ENCODE measurements at places on chromosomes 2 and 18.

DNA sequence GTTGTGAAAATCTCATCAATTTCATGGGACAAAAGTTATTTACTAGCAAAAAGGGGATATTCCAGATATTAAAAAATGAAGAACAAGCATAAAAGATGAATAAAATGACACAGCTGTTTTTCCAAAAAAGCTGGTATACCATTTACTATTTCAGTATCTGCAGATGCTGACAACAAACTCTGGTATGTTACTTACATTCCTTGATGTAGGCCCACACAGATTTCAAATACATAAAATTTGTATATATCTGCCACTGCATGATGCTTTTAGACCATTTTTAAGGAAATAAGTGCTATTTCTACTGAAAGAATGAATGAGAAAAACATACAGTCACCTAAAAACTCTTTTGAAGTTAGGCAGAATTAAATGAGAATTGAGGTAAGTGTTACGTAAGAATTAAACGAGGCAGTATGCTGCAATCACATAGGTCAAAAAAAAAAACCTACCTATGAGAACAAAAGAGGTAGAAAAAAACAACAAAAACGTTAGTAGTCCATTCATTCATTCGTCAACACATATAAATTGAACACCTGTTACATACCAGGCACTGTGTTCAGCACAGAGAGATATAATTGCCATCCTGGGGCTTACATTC, 32.5 kb downstream of the ARL5A start:
- no peak for DNase-seq

GRCh38 chr2:222878877-222879603, 18.2 kb downstream of the ACSL3 start:
- DNase-seq, result no peak

GRCh38 chr2:238431-238830, 25.4 kb downstream of the SH3YL1 start:
- DNase-seq, result no peak

DNA sequence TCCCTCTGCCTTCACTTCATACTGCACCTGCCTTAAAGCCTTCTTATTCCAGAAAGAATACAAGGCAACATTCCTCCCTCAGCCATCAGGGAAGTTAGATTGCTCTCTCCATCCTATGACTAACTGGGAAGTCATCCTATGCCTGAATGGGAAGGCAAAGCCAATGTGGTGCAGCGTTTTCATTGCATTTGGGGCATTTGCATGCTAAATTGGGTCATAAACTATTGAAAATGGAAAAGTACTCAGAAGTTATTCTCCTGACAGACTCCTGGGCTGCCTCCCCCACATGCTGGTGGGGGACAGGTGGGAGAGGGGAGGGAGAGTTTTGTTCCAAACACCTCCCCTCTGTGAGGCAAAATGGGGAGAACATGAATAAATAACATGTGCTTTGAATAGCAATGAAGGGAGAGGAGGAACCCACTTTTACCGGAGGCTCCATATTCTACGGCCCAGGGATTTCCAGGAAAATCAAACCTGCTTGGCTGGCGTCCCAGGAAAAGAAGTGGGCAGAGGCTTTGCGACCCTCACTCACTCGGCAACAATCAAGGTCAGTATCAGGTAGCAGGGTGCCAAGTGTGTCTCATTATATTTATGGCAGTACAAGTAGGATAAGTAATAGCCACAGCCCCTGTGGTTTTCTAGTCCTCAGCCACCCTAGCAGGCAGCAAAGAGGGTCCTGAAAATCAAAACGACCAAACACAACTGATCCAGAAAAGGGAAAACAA, 84.1 kb downstream of the BOD1L2 start:
- no peak for DNase-seq

GRCh38 chr2:194135463-194135862, 1521.6 kb upstream of the SLC39A10 start:
- DNase-seq, result no peak

GRCh38 chr2:202034249-202035088, 814 bp downstream of the FZD7 start:
- no peak for DNase-seq

- no peak for DNase-seq
Measured at GRCh38 chr18:52577795-52578194, 237.8 kb downstream of the DCC start.

DNA sequence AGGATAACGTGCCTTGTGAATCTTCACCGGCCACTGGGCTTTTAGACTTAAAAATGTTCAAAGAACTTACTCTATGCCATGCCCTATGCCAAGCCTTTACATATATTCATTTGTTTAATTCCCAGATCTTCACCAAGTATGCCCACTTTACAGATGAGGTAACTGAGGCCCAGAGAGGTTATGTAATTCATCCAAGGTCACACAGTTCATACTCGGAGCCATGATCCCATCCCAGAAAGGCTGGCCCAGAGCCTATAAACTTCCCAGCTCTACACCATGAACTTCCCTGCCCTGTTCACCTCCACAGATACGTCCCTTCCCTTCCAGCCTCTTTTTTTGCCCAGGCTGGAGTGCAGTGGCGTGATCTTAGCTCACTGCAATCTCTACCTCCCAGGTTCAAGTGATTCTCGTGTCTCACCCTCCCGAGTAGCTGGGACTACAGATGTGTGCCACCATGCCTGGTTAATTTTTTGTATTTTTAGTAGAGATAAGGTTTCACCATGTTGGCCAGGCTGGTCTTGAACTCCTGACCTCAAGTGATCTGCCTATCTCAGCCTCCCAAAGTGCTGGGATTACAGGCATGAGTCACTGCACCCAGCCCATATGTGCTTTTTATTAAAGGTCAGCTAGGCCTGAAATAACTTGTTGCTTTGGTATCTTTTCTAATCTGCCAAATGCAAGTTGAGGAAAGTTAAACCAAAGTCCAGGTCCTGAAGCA, 44.1 kb downstream of the MTHFD2 start:
- DNase-seq, result no peak

- no peak for DNase-seq
Measured at GRCh38 chr2:165634855-165635254, 159.2 kb downstream of the GALNT3 start.

- no peak for DNase-seq
Measured at GRCh38 chr2:178177066-178177679, 17.1 kb upstream of the OSBPL6 start.

DNA sequence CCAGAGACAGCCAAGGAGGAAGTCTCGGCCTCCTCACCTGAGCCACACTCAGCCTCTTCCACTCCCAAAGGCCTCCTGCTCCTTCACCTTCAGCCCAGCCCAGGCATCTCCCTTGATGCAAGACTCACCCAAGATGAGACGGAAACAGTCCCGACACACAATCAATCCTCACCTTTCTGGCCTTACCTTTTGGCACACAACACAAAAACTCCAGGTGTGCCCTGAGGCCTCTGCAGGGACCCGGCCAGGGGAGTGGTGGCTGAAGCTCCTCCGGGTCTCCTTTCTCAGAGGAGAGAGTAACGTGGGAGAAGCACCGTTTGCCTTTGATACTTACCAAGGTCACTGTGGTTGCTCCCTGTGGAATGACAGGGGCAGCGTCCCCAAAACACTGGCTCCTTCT, 23.8 kb upstream of the EFHD1 start:
- no peak for DNase-seq

DNA sequence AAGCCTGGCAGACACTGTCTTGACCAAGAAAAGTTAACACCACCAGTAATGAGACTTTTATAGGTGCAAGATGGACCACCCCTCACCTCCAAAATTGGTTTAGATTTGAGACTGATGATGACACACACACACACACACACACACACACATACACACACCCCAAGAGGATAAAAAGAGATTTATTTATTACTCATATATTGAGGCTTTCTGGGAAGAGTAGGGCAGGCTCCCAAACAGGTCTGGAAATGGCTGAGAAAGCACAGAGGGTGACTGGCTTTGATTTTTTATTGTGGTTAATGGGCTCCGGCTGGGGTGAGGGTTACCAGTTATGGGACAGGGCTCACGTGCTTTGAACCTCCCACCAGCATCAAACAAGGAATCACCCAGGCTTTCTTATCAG, 54.2 kb upstream of the ADAM23 start:
- no peak for DNase-seq

DNA sequence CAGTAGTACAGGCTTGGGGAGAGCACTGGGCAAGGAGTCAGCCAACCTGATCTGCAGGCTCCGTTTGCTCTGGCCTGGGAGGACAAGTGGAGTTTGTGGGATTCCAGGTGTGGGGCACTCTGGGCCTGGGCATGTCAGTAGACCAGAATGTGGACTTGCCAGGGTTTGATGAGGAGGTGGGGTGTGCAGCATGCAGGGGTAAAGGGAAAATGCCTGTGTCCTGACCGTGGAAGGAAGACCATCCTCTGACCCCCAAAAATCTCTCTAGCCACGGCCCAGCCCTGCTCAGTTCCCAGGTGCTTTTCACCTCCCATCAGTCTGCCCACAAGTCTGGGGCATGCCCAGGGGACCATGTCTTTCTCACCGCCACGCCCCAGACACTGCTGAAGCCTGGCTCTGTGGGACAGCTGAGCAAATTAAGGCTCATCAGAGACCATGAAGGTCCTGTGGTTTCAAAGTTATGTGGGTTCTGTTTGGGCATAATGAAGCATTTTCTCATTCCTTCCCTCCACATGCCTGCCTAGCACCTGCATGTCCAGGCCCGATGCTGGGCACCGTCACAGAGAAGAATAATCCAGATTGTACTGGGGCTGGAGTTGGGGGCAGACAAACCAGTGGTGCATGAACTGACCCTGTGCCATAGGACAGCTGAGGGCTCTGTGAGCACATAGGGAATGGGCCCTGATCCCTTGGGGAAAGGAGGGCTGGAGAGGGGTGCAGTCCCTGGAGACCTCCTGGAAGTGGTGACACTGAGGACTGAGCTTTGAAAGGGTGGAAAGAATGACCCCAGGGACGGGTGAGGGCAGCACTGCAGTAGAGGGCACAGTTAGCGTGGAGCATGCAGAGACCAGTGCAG, 6.5 kb upstream of the KCNF1 start:
- DNase-seq, result no peak

DNA sequence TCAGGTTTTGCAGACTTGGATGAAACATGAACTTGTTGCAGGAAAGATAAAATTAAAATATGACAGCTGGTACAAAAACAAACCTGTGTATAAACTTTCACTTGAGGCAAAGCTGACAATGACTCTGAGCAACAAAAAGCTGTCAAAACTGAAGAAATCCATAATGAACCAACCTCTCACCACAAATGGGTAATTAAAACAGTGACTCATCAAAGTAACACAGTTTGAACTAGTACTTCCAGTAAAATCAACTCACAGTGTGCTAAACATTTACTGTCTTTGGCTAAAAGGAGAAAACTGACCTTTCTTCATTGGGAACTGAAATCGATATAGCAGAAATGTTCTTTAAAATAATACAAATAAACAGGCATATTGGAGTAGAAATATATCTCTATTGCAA, 209.7 kb downstream of the WDPCP start:
- DNase-seq, result no peak

DNA sequence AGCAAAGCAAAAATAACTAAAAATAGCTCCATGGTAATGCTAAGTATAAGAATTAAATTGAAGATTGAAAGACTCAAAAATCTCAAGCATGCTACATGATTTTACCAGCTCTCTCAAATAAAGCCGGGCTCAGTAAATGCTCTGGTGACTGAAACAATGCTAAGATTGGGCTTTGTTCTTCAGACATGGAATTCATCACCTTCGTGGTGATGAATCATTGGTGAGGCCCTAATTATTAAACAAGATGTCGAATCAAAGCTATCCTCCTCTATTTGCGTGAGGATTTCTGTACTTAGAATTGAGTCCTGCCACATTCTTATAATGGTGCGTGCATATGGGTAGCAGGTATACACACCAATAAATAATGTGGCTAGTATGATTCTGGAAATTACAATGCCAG, 58.8 kb upstream of the LRRTM1 start:
- no peak for DNase-seq

- no peak for DNase-seq
Measured at GRCh38 chr2:209387389-209387788, 36.5 kb upstream of the MAP2 start.

- no peak for DNase-seq
Measured at GRCh38 chr2:76564734-76565133, 854.0 kb upstream of the GCFC2 start.

- no peak for DNase-seq
Measured at GRCh38 chr2:18455236-18455862, 105.1 kb downstream of the RDH14 start.

DNA sequence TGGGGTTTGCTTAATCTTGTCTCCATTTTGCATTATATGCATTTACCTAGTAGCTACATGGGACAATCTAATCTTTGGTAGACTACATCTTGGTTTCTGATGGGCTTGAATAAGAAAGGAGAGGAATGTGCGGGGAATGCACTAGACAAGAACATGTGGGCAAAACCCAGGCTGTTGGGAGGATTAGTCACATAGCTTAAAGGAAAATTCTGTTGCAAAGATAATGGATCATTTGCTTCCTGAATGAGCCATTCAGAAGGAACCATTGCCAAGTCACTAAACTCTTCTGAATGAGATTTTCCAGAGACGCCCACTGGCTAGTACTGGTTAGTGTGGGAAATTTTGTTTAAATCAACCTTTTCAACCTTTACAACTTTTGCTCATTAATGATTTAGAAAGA, 84.8 kb downstream of the OSBPL6 start:
- no peak for DNase-seq

- DNase-seq, result no peak
Measured at GRCh38 chr2:52342458-52342857, 1310.5 kb upstream of the NRXN1 start.

GRCh38 chr2:27822049-27822448, 50.5 kb downstream of the MRPL33 start:
- DNase-seq, result no peak

DNA sequence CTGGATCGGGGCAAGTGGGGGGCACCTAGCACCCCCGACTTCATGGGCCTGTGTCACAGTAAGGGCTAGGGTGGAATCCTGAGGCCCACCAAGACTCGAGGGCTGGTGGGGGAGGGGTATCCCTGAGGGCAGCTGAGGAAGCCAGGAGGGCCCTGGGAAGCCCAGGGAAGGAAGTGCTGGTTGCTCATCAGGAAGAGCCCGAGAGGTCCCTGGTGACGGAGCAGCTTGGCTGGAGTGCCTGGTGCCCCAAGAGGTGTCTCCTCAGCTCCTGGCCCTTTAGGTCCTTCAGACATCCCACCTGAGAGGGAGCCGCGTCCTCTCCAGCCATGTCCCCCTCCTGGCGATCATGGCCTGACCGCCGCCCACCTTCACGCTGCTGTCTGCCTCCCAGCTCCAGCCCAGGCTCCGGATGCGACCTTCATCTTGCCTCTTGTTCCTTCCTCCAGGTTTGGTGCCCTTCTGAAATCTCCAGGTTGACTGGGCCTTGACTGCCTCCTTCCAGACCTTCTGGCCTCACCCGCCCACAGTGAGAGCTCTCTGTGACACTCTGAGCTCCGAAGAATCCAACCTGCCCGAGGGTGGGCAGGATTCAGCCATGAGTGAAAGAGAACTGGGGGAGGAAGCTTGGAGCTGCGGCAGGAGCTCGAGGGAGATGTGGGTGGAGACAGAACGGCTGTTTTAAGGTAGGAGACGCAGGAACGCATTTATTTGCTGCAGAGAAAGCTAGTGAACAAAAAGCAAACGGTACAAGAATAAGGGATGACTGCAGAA, 42.7 kb upstream of the SEMA4C start:
- no peak for DNase-seq

DNA sequence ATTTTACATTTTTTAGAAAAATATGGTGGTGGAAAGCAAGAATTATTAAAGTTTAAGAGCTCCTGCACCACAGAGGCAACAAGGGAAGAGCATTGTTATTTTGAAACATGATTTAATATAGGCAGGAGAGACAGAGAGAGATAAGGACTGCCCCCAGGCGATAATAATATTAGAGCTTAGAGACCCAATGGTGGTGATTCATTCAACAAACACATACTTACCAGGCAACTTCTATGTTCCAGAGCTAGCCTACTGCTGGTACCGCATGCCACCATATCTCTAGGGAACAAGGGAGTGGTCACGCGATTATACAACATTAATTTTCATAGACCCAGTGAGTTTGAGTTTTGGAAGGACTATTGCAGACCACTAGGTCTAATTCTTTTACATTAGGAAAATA, 327.8 kb upstream of the SOX11 start:
- DNase-seq, result no peak
